ENCODE measurements at places on chromosomes 4 and X.

GRCh38 chr4:141571362-141571761, 65.0 kb upstream of the IL15 start:
- DNase-seq, result no peak

GRCh38 chr4:125484912-125485311, 170.2 kb downstream of the FAT4 start:
- DNase-seq, result no peak

DNA sequence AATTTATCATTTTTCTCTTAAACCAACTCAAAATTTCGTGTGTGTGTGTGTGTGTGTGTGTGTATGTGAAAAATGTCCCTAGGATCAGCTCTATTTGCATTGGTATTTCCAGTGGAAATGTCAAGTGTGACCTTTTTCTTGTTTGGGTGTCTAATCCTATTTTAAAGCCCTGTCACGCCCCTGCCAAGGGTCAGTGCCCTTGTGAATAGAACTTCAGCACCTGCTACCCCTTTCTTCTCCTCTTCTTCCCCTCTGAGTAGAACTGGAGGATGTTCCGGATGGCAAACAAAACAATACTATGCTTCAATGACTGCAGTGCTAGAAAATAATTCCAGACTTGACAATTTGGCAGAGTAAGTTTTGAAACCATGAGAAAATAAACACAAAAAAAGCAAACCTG, 67.3 kb downstream of the SPRY1 start:
- no peak for DNase-seq

DNA sequence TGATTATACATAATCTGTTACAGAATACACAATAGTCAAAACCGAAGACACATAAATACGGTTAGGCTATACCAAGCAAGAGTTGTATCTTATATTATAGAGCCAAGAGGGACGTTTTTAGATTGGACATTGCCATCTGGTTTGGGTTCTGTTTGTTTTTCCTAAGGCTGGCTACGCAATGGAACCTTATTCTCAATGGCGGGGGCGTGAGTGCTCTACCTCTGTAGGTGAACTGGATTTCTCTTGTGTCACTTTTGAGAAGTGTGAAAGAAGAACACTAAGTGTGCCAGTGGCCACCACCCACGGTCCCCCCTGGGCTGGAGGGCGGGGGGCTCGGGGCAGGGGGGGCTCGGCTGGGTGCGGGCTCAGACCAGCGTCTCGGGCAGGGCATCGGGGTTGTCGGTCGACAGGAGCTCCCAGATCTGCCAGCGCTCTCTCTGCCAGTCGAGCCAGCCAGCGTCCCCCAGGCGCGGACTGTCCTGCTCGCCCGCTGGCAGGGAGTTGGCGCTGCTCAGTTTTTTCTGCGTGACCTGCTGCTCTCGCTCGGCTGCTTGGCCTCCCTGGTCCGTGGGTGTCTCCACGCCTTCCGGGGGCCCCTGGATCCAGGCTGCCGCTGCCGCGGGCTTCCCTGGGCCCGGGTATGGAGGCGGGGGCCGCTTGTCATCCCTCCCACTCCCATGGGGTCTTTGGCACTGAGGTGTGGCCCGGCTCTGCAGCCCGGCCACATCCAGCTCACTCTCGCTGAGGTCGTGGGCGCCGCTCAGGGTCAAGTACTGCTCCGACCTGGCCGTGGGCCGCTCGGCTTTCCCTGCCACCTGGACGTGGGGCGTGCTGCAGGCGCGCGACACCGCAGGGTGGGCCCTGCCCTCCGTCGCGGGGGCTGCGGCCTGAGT, 27.6 kb downstream of the HCCS start:
- no peak for DNase-seq

GRCh38 chr4:127737295-127737694, 7.1 kb downstream of the SLC25A31 start:
- no peak for DNase-seq

GRCh38 chr4:18398661-18399060, 377.1 kb upstream of the LCORL start:
- no peak for DNase-seq

- no peak for DNase-seq
Measured at GRCh38 chr4:56271131-56271530, 116.2 kb downstream of the AASDH start.

DNA sequence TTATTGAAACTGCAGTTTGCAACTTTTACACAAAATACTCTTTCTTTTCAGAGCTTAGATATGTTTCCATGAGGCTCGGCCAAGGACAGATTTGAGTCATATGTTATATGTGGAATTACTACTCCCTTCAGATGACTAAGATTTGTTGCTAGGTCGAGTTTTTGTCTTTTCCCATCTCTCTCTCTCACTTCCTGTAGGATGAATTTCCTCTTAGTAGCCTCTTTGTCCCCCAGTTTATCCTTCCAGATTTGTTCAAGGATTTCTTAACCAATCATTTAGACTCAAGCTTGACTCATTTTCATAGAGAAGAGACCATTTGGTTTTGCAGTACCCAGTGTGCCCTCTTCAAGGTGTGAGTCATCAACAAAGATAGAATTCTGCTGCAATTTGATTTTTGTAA, 209.2 kb downstream of the GLUD2 start:
- no peak for DNase-seq

- DNase-seq, result no peak
Measured at GRCh38 chrX:123121241-123121640, 62.8 kb upstream of the GRIA3 start.

GRCh38 chrX:129724754-129725153, 14.0 kb upstream of the XPNPEP2 start:
- DNase-seq, result no peak

DNA sequence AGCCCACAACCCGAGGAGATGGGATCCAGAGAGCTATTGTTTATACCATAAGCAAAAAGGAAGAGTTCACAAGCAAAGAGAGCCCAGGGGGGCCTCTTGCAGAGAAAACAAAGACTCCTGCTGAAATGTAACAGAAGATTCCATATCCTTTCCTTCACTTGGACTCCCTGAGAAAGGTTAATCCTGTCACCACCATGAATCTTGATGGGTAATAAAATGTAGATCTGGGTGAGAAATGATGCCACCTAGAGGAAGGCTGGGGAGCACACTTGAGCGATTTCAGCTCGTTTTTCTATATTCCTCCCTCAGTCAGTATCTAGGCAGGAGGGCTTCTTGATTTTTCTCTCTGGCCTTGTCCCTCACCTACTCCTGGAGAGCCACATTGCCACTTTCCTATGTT, 10.2 kb upstream of the KCNE5 start:
- no peak for DNase-seq

DNA sequence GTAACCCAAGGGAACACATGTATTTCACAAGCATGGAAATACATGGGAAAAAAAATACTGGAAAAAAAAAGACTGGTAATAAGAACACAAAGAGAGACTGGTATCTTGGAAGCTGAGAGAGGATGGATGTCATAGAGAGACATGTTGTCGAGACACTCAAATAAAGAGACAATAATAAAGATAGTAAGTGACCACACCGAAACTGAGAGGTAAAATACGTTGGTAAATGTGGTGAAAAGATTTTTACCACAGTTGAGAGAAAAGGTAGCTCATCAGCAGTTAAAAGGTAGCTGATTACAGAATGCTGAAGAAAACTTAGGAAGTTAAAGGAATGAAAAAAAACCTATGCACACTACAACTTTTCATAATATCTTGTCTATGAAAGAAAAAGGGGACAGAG, 81.1 kb downstream of the ARAP2 start:
- no peak for DNase-seq

DNA sequence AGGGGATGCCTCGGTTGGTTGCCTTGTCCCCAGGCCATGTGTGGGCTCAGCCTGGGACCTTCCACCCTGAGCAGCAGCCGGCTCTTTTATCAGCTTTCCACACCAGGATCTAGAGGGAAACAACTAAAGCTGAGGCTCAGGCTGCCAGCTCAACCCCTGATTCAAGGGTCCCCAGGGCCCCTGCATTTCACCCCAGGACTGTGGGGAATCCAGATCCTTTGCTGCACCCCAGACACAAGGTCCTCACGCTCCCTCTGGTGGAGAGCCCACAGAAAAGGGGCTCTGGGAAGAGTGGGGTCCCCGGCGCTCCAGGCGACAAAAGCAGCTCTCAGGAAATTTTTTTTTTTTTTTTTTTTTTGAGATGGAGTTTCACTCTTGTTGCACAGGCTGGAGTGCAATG, 64.3 kb downstream of the ZFYVE28 start:
- no peak for DNase-seq

- no peak for DNase-seq
Measured at GRCh38 chrX:74421740-74422352, 553 bp downstream of the SLC16A2 start.

GRCh38 chr4:148216321-148216720, 225.9 kb downstream of the NR3C2 start:
- DNase-seq, result no peak

- DNase-seq, result no peak
Measured at GRCh38 chrX:94850811-94851210, 1176.8 kb downstream of the FAM133A start.

GRCh38 chrX:57289089-57289488, 2.6 kb downstream of the FAAH2 start:
- DNase-seq, result no peak

DNA sequence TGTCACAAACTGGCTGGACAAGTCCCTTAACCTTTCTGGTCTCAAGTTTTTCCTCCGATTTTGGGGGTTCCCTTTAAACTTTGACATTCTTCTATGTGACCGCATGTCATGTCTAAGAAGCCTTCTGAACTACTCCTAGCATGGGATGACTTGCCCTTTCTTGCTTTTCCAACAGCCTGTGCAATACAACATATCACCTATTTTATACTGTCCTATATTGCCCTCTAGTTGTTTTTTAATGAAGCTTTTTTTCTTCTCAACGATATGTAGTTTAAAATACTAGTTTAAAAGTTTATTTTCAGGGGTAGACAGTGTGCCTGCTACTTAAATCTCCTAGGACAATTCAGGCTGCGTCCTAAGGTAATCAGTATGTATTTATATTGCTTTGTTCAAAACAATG, 1.0 kb upstream of the IGBP1 start:
- DNase-seq, result no peak

Measured in tibial nerve (tissue), 4 donors.